ENCODE measurements at places on chromosomes 5 and 9.

- DNase-seq: no peak
Observed at GRCh38 chr5:14411216-14411615, 170.4 kb upstream of the OTULINL start.

- no peak for DNase-seq
Observed at GRCh38 chr5:150141544-150142184, 14.0 kb downstream of the PDGFRB start.

GRCh38 chr5:138488481-138488945, 23.2 kb downstream of the EGR1 start:
- DNase-seq: no peak

GRCh38 chr9:126700903-126701812, 87.4 kb downstream of the LMX1B start:
- DNase-seq: no peak

GRCh38 chr5:77355751-77356150, 136.4 kb downstream of the WDR41 start:
- DNase-seq: no peak

DNA sequence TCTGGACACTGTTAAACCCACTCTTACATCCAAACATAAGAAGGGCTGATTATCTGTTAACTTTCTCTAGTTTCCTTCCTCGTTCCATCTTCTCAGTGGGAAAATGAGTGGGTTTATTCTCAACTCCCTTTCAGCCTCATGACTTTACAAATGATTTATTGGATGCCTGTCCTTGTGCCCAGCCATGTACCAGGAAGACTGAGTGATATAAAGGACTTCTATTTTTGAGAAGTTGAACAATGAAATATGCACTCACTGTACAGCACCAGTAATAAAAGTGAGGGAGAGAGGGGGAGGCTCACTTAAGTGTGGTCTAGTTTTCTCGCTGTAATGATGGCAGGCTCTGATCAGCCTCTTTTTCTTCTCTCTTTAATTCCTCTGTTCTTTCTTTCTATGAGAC, 277.6 kb downstream of the SMARCA2 start:
- no peak for DNase-seq

DNA sequence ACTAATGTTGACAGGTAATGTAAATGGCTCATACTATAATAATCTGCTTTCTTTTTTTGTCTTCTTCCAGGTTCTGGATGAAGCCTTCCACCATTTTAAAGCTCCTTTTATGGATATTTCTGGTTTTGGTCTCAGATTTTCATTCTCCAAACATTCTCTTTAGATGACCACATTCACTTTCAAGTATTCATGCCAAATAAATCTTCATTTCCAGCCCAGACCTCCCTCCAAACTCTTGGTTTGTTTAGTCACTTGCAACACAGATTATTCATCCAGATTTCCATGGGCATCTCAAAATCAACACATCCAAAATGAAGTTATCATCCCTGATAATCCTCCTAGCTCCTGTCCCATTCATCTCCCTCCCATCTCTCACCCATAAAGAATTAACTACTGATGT, 40.3 kb upstream of the SVEP1 start:
- no peak for DNase-seq
